ENCODE measurements at places on chromosomes 5 and 9.

- no peak for DNase-seq
Measured at GRCh38 chr9:69816735-69817134, 3.9 kb upstream of the CFAP95 start.

GRCh38 chr5:56480078-56480704 is 247.1 kb upstream of the ANKRD55 start:
- peak; percentile 62 for DNase-seq

DNA sequence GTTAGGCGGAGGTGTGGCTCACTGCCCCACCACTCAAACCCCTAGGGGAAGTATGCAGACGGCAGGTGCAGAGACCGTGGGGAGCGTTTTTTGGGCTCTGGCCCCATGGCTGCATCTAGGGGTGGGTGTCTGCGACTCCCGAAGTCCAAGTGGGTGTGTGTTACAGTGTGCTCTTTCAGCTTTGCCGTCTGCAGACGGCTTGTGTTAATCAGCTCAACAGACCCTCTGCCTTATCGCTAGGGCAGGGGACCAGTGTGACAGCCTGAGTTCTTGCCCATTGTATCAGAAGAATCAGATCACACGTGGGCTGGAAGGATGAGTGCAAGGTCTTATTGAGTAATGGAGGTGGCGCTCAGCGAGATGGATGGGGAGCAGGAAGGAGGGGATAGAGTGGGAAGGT is 162.8 kb downstream of the ENC1 start:
- DNase-seq = no peak

GRCh38 chr9:98707166-98708102 is 1.3 kb downstream of the GABBR2 start:
- peak; percentile 95 for DNase-seq

DNA sequence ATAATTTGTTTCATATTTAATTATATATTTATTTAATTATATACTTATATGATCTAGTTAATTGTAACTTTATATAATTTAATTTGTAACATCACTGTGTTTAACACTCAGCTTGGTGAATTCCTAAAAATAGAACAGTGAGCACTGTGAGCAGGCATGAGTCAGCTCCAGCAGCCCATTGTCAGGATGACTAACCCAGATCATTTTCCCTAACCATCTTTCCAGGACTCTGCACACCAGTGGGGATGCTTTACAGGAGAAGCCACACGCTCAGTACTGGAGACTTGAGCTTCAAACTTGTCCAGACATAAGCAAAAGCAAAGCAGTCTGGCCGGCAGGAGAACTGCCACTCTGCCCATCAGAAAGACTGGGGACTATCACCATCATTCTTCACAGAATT is 446.2 kb upstream of the TRPC7 start:
- DNase-seq = no peak

- peak; percentile 55 for DNase-seq
Measured at GRCh38 chr5:14956423-14957046, 85.0 kb upstream of the ANKH start.

DNA sequence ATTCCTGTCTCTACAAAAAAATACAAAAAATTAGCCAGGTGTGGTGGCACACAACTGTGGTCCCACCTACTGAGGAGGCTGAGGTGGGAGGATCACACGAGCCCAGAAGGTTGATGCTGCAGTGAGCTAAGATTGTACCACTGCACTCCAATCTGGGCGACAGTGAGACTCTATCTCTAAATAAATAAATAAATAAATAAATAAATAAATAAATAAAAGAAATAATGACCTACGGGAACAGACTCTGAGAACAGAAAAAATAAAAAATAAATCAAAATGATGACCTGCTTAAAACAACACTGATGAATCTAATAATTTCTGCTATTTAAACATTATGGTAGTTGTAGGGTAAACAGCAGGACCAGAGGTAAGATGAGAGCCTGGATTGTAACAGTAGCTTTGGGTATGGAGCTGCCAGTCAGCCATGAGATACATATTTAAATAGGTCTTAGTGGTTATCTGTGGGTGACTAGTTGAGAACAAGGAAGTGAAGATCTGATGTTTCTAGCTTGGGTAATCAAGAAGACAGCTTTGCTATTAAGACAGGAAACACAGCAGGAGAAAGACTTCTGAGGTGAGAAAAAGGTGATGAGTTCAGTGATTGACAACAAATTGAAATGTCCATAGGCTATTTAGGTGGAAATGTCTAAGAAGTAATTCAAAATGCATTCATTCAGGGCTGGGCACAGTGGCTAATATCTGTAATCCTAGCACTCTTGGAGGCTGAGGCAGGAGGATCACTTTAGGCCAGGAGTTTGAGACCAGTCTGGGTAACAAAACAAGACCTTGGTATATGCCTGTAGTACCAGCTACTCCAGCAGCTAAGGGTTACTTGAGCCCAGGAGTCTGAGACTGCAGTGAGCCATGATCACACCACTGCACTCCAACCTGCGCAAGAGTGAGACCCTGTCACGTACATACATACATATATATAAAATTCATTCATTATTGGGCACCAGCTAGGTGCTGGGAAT is 11.0 kb downstream of the RNF145 start:
- no peak for DNase-seq

GRCh38 chr5:80804332-80804731 is 149.5 kb upstream of the DHFR start:
- DNase-seq = no peak

DNA sequence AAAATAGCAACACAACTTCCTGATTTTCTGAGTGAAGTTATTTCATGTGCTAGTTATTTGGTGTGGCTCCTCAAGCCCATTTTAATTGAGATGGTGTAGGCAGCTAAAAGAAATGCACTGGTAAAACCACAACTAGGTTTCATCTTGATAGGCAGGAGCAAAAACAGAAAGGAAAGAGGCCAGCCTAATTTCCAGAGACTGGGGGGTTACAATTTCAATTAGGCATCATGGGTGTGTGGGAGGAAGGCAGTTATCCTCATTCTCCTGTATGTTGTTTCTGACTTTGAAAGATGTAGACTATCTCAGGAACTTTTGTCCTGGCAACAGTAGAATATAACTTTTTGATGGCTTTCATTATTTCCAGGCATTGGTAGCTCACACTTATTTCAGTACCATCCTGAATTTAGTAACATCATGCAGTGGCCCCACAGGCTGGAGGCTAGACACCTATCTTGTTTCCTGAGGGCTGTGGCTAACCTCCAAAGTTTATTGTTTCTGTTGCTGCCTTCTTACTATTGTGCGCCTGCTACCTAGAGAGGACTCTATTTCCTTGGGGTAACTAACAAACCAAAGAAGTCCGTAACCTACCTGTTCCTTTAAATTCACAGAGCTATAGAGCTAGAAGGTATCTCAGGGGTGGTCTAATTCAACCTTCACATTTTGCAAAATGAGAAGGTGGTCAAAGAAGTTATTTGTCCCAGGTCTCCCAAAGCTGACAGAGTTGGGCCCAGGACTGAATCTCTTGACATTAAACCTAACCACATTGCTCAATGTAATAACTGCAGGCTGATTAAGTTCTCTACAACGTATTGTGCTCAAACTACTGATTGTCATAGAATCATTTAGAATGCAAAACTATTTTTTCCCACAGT is 42.4 kb downstream of the FYB1 start:
- DNase-seq = no peak

- DNase-seq = no peak
Measured at GRCh38 chr5:14977058-14977685, 105.6 kb upstream of the ANKH start.

DNA sequence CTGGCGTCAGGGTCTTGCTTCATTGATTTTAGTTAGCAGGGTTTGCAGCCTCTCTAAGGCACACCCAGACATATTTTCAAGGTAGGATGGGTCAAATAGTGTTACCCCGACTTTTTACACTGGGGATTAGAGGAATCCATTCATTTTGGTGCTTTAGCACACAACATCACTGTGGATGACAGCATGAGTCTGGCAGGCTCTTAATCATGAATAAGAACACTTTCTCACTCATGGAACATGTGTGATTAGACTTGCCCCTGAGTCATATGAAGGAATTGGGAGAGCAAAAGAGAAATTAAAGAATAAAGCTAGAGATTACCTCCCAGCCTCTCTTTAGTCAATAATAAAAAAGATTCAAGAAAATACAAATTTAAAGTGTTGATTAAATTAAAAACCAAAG is 175.6 kb downstream of the SEMA5A start:
- no peak for DNase-seq

GRCh38 chr9:127905004-127905728 is 5.8 kb upstream of the ST6GALNAC6 start:
- DNase-seq = no peak

GRCh38 chr5:129664336-129664937 is 83.5 kb upstream of the MINAR2 start:
- DNase-seq = peak; percentile 77

DNA sequence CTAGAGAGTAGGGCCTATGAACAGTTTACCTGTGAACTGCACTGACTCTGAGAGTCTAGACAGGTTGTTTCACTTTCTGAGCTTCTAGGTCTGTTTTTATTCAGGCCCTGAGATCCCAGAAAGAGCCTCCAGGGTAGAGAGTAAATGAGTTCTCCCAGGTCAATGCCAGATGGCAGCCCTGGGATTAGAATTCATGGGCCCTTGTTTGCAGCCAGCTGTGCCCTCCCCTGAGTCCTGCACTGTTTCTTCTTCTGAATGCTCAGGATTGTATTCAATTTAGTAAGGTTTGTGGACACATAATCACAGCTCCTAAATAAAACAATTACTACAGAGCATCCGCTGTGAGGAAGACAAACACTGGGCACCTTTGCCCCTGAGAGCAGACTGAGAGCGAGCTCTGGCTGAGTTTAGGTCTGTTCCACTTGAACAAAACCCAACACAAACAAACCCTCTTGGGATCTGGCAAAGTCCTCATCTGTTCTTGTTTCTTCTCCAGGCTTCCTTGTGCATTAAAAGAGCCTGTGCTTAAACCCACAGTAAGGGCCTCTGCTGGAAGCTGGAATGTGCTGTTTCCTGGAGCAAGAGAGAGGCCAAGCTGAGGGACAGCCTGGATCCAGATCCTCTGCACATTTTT is 29.9 kb downstream of the FAM219A start:
- no peak for DNase-seq

DNA sequence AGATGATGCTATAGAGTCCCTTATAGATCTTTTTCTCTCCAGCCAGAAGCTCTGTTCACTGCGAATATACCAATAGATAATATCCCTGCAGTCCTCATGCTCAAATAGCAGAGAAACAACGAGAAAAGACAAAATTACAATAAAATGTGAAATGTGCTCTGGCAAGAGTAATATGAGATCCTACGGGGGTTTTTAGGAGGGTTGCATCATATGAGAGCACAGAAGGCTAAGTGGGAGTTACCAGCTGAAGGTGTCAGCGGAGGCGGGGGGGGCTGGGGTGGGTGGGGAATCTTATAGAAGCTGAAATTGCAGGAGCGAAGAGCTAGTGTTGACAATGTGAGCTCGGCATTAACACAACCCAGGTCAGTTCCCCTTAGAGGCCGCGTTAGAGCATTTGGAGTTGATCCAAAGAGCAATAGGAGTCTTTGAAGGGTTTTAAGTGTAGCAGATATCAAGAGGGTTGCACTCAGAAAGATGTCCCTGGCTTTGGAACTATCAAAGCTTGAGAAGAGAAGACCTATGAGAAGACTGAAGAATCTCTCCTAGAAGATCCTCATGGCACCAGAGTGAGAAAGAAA is 109.7 kb downstream of the BASP1 start:
- DNase-seq = no peak

GRCh38 chr9:91946196-91946595 is 3.8 kb downstream of the ROR2 start:
- DNase-seq = no peak

- no peak for DNase-seq
Measured at GRCh38 chr5:88682131-88682530, 200.9 kb downstream of the MEF2C start.

DNA sequence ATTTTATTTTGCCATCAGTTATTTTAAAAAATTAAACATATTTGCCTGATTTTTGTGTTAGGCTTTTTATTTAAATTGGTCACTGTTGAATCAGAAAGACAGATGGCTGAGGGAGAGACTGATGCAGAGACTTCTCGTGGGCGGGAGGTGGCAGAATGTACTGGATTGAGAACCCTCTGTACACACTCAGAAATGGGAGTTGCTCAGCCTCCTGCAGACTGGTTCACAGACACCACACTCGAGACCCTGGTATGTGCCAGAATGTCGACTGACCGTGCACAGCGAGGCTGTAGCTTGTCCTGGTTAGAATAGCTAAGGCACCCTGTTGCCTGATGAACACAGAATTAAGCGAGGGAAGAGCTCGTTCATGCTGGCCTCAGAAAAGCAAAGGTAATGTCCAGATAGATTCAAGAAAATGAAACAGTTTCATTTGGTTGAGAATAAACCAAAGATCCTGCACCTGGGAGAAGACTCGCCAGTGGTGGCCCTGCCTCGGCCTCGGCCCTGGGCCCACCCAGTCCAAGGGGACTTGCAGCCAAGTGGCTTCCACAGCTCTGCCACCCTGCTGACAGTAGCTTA is 71.3 kb upstream of the OTULINL start:
- no peak for DNase-seq

DNA sequence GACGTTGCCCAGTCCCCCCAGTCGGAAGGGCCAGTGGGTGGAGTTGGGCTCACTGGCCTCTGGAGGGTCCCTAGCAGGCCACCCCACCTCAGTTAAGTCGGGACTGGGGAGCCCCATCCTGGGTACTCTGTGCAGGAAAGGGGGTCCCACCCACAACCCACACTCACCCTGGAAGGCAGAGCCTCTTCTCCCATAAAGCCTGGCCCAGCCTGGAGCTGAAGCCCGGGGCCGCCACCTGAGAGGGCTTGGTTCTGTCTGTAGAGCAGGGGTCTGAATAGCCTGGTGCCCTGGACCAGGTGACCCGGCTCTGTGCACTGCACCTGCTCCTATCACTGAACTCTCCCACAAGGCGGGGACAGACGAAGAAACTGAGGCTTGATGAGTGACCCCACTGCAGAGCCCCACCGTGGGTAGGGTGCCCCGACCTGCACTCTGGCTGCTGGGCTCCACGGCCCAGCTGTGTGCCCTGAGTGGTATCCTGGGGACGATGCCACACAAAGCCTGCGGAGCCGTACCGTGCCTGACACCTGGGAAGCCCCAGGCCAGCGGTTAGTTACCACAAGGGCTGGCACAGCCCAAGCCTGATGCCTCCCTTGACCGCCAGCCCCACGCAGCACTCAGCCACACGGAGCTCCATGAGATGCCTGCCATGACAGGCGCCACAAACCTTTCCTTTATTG is 7.3 kb downstream of the PTGES2 start:
- no peak for DNase-seq

- no peak for DNase-seq
Measured at GRCh38 chr5:117690612-117691011, 1116.0 kb upstream of the SEMA6A start.

GRCh38 chr9:4555236-4555635 is 65.0 kb downstream of the SLC1A1 start:
- no peak for DNase-seq

- no peak for DNase-seq
Measured at GRCh38 chr5:37121027-37121426, 128.1 kb downstream of the CPLANE1 start.

GRCh38 chr9:125649315-125649714 is 57.7 kb downstream of the MAPKAP1 start:
- no peak for DNase-seq

- DNase-seq = no peak
Measured at GRCh38 chr9:123548741-123549545, 192.9 kb downstream of the CRB2 start.

GRCh38 chr9:20726144-20726543 is 42.1 kb downstream of the FOCAD start:
- no peak for DNase-seq

- DNase-seq = no peak
Measured at GRCh38 chr9:98146101-98146991, 27.3 kb upstream of the TRIM14 start.

All from endodermal cell (in vitro differentiated cells).